ENCODE measurements at places on chromosomes 3 and 15.
A peak's percentile ranks its signal among the peaks of the same experiment; 100 is the strongest.

GRCh38 chr15:83208367-83208661, 691 bp upstream of the HDGFL3 start:
- H3K27me3 ChIP-seq: peaks cover 2% of the 10 kb centered on the region
- DNase-seq: no peak
- H3K4me3 ChIP-seq: peak overlapping the region; percentile 77

- no peak overlapping the region for H3K4me3 ChIP-seq
- no peak for DNase-seq
These were observed 11.2 kb downstream of the MYD88 start for GRCh38 chr3:38149708-38150107.

- no peak overlapping the region for H3K4me3 ChIP-seq
- H3K27ac ChIP-seq: no peak overlapping the region
- no peaks in the 10 kb centered on the region for H3K36me3 ChIP-seq
- H3K4me1 ChIP-seq: no peaks in the 10 kb centered on the region
- no peaks in the 10 kb centered on the region for H3K27me3 ChIP-seq
These were observed 348.8 kb upstream of the ZNF717 start for GRCh38 chr3:76134166-76134565.

- H3K4me3 ChIP-seq: no peak overlapping the region
- H3K27me3 ChIP-seq: peaks cover 12% of the 10 kb centered on the region
- no peaks in the 10 kb centered on the region for H3K36me3 ChIP-seq
- no peak overlapping the region for H3K27ac ChIP-seq
- no peak for DNase-seq
These were observed 194.7 kb downstream of the ADAMTS9 start for GRCh38 chr3:64493149-64493548.

GRCh38 chr3:136177876-136178275, 18.3 kb downstream of the MSL2 start:
- H3K36me3 ChIP-seq: no peaks in the 10 kb centered on the region
- no peak overlapping the region for H3K27ac ChIP-seq
- no peaks in the 10 kb centered on the region for H3K27me3 ChIP-seq

GRCh38 chr3:113264283-113265131, 53.1 kb downstream of the BOC start:
- H3K4me3 ChIP-seq: no peak overlapping the region
- H3K27me3 ChIP-seq: no peaks in the 10 kb centered on the region
- DNase-seq: peak; percentile 87
- H3K36me3 ChIP-seq: peaks cover 20% of the 10 kb centered on the region
- H3K4me1 ChIP-seq: peaks cover 79% of the 10 kb centered on the region

DNA sequence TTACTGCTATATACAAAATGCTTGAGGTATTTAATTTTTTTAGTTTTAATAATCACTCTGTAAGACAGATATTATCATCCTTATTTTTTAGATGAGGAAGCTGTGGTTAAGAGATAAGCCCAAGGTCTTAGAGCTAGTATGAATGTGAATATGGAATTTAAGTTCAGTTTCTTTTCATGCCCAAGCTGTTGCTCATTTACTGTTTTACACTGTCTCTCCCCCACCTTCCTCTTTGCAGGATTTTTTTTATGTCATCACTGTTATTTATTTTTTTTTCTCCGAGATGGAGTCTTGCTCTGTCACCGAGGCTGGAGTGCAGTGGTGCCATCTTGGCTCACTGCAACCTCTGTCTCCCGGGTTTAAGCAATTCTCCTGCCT, 22.5 kb downstream of the MAP2K5 start:
- peaks cover 3% of the 10 kb centered on the region for H3K36me3 ChIP-seq
- H3K27ac ChIP-seq: no peak overlapping the region
- DNase-seq: no peak
- no peak overlapping the region for H3K4me3 ChIP-seq
- H3K4me1 ChIP-seq: no peaks in the 10 kb centered on the region
- H3K27me3 ChIP-seq: no peaks in the 10 kb centered on the region

DNA sequence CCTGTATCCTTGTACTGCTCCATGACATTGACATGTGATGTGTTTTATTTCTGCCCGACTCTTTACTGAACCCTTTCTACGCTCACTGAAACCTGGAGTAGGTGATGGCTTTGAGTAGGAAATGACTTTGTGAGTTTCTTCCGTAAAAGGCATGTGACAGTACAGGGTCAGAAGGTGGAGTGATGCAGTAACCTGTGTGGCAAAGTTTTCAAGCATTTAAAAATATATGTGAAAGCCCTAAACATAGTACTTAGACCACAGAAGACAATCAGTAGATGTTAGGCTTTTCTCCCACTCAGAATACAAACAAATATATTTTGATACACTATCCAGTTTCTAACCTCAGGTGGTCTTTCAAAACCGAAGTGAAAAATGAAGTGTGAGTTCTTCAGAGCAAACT, 31.3 kb upstream of the SACM1L start:
- no peak overlapping the region for H3K4me3 ChIP-seq
- no peaks in the 10 kb centered on the region for H3K36me3 ChIP-seq
- no peak for DNase-seq
- H3K27ac ChIP-seq: no peak overlapping the region

- no peaks in the 10 kb centered on the region for H3K27me3 ChIP-seq
- H3K4me3 ChIP-seq: no peak overlapping the region
- H3K27ac ChIP-seq: no peak overlapping the region
These were observed 167.8 kb downstream of the TAFA4 start for GRCh38 chr3:68764554-68764953.

DNA sequence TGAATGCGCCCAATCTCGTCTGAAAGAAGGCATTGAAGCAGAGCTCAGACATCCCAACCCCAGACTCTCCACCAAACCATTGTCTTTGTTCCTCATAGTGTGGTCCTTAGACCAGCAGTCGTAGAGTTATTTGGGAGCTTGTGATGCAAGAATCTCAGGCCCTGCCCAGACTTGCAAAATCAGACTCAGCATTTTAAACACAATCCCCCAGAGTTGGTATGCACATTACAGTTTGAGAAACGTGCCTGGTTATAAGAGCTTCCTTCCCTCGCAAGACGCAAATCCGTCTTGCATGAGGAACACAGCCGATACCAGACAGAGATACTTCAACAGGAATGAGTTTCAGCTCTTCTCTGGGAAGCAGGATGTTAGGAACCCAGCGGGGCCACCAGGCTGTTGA, 38.9 kb upstream of the IREB2 start:
- peaks cover 5% of the 10 kb centered on the region for H3K27me3 ChIP-seq
- DNase-seq: peak; percentile 52
- no peaks in the 10 kb centered on the region for H3K36me3 ChIP-seq
- H3K4me1 ChIP-seq: peaks cover 2% of the 10 kb centered on the region

GRCh38 chr3:100245927-100246326, 14.9 kb upstream of the TBC1D23 start:
- no peaks in the 10 kb centered on the region for H3K27me3 ChIP-seq
- no peaks in the 10 kb centered on the region for H3K36me3 ChIP-seq
- H3K4me1 ChIP-seq: no peaks in the 10 kb centered on the region
- no peak overlapping the region for H3K4me3 ChIP-seq
- no peak for DNase-seq

GRCh38 chr15:61196711-61197586, 32.2 kb downstream of the RORA start:
- no peaks in the 10 kb centered on the region for H3K4me1 ChIP-seq
- H3K4me3 ChIP-seq: no peak overlapping the region
- H3K27ac ChIP-seq: no peak overlapping the region
- no peaks in the 10 kb centered on the region for H3K27me3 ChIP-seq

DNA sequence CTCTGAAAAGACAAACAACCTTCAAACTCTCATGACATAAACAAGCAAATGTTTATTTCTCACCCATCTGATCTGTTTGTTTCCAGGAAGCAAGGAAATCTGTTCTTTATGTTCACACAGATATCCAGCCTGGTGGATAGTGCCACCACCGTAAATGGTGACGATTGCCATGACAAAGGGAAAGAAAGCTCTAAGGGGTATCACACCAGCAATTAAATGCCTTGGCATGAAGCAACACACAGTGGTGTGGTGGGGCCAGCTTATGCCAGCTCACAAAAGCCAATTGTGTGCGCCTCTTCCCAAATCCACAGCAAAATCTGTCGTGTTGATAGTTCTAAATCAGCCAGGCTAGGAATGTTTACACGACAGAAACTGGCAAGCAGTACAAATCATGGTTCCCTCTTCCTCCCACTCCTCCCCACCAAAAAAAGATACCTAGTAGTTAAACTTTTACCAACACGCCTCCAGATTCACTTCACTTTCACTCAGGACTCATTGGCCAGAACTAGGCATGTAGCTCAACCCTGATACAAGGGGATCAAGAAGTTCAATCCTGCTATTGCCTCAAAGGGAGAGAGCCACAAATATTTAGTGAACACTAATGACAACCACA, 189.2 kb upstream of the SLCO3A1 start:
- H3K36me3 ChIP-seq: no peaks in the 10 kb centered on the region
- no peaks in the 10 kb centered on the region for H3K4me1 ChIP-seq
- H3K27ac ChIP-seq: no peak overlapping the region
- peaks cover 8% of the 10 kb centered on the region for H3K27me3 ChIP-seq
- H3K4me3 ChIP-seq: no peak overlapping the region

DNA sequence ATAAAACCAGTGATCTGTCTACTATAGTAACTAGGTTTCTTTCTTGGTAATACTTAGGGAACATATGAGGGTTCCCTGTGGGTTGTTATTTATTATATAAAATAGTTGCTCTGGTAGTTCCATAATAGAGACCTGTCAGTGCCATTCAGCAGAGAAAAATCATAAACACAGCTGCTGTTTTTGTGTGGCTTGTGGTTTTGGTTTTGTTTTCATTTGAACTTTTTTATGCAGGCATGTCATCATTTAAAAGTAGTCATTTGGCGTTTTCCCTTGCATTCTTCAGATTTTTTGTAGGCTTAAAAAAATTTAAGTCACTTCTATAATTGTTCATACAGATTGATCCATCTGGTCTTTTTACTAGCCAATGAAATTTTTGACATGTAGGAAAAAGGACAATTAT, 47.9 kb downstream of the PIK3CA start:
- H3K4me1 ChIP-seq: peaks cover 2% of the 10 kb centered on the region
- H3K27me3 ChIP-seq: no peaks in the 10 kb centered on the region
- peak; percentile 30 for DNase-seq
- no peak overlapping the region for H3K27ac ChIP-seq
- H3K36me3 ChIP-seq: no peaks in the 10 kb centered on the region

GRCh38 chr3:124628863-124629262, 101.4 kb upstream of the UMPS start:
- H3K4me3 ChIP-seq: no peak overlapping the region
- no peak overlapping the region for H3K27ac ChIP-seq
- no peaks in the 10 kb centered on the region for H3K4me1 ChIP-seq
- no peaks in the 10 kb centered on the region for H3K36me3 ChIP-seq
- DNase-seq: no peak

DNA sequence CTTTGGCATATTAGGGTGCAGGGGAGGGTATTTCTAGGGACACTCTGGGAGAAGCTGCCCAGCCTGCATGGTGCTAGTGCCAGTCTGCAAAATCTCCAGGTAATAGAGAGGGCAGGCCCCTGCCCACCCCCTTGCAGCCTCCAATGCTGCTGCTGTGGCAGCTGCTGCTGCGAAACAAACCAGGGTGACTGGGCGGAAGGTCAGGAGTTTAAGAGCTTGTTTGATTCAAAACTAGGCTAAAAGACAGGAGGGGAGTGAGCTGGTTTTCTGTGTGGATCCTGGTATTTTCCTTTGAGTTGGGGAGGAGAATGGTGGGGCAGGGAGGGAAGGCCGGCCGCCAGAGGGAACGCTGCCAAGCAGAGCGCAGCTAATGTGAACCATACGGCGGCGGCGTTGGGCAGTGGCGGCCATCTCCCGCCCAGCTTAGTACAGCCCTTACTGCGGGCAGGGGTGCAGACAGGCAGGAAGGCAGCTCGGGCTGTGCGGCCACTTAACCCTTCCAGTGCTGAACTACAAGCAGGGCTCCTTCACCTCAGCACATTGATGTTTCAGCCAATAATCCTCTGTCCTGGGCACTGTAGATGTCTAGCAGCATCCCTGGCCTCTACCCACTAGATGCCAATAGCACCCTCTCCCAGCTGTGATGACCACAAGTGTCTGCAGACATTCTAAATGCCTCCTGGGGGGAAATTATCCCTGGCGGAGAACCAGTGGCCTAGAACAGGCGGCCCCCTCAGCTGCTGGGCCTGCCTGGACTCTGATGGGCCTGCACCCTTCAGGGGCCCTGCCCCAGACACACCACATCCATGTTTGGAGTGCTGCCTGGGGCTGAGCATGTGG, 125.7 kb downstream of the EEFSEC start:
- H3K27ac ChIP-seq: peak overlapping the region; percentile 79
- peaks cover 2% of the 10 kb centered on the region for H3K27me3 ChIP-seq
- peak; percentile 90 for DNase-seq
- peaks cover 6% of the 10 kb centered on the region for H3K36me3 ChIP-seq
- no peak overlapping the region for H3K4me3 ChIP-seq
- H3K4me1 ChIP-seq: peaks cover 75% of the 10 kb centered on the region

GRCh38 chr15:91954292-91954691, 100.8 kb downstream of the SLCO3A1 start:
- DNase-seq: no peak
- H3K27me3 ChIP-seq: no peaks in the 10 kb centered on the region
- H3K36me3 ChIP-seq: no peaks in the 10 kb centered on the region
- no peak overlapping the region for H3K27ac ChIP-seq
- H3K4me1 ChIP-seq: peaks cover 4% of the 10 kb centered on the region

- H3K27ac ChIP-seq: no peak overlapping the region
- no peak for DNase-seq
- H3K27me3 ChIP-seq: no peaks in the 10 kb centered on the region
- H3K4me3 ChIP-seq: no peak overlapping the region
These were observed 10.9 kb upstream of the CD200R1L start for GRCh38 chr3:112857526-112857925.

DNA sequence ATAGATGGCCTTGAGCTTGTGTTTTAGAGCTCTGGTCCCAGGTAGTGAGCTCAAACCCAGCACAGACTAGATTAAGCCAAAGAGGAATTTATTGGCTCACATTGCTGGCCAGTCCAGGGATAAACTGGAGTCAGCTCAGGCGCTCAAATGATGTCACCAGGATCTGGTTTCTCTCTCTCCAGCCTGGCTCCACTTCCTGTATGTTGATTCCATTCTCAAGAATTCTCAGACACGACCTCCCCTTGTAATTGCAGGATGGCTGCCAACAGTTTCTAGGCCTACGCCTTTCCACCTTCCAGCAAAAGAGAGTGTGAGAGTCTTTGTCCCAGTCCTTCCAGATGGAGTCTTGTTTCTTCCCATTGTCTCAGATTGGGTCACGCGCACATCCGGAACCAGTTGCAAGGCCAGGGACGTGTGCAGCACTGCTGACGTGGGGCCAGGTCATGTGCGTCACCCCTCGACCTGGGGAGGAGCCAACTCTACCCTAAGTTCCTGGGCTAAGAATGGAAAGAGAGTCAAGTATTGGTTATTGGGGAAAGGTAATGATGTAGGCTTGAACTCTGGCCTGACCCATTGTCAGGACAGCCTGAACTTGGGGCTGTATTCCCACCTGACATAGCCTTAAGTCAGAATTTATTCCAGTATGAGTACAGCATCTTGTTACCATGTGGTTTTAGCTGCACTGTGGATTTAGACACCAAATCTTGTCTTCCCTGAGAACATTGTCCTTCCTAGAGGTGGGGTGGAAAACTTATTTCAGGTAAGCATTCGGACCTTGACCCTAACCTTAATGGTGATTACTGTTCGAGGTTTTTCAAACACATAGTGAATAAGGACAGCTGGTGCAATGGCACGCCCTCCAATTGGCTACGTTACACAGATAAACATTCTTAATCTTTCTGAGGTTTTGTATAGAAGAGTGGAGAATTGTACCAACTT, 31.6 kb downstream of the CACNA1D start:
- H3K27me3 ChIP-seq: no peaks in the 10 kb centered on the region
- DNase-seq: peak; percentile 90
- H3K4me3 ChIP-seq: no peak overlapping the region
- peaks cover 6% of the 10 kb centered on the region for H3K4me1 ChIP-seq
- H3K27ac ChIP-seq: peak overlapping the region; percentile 26
